ENCODE measurements at places on chromosomes 6 and 20.

- DNase-seq: no peak
These were observed 11.2 kb downstream of the CD83 start for GRCh38 chr6:14128746-14129145.

DNA sequence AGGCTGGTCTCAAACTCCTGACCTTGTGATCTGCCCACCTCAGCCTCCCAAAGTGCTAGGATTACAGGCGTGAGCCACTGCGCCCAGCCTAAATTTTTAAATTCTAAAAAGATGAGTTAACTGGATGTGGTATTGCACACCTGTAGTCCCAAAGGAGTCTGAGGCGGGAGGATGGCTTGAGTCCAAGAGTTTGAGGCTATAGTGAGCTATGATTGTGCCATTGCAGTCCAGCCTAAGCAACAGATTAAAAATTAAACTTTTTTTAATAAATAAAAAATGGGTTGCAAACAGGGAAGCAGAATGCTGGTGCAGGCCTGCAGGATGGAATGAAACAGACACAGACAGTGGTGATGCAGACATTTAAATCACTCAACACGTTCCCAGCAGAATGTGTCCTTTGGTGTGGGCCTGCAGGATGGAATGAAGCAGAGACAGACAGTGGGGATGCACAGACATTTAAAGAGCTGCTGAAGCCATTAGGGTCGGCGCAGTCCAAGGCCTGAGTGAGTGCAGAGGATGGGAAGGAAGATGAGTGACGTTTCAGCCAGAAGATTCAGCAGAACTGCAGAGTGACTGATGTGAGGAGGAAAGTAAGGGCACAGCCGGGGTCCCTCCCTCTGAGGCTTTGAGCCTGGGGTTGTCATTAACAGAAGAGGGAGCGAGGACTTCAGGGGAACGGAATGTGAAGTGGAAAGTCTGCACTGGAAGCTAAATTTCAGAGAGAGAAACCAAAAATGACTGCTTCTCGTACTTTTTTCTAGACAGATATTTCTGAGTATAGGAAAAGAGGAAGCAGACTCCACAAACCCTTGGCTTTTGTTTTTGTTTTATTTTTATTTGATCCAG lies 117.5 kb downstream of the RIN2 start:
- peak; percentile 42 for DNase-seq

- peak; percentile 62 for DNase-seq
These were observed 200.5 kb downstream of the PLCB4 start for GRCh38 chr20:9269280-9269971.

DNA sequence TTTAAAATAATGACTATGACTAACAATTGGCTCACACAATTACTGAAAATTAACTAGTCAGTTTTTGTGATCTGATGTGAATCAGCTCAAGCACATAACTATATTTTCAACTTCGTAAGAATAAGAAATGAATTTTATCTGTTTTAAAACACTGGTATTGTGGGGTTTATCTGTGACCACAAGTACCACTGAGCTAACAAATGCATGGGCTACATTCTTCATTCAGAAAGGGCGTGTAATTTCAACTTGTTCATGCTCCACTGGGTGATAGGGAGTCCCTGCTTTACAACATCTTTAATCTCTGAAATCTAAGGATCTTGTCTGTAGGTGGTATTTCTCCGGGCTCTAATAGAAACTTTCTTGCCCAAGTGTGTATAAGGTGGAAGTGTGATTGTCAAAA lies 1311.5 kb upstream of the GJE1 start:
- no peak for DNase-seq

GRCh38 chr6:112822769-112823168 lies 475.6 kb downstream of the RFPL4B start:
- no peak for DNase-seq

GRCh38 chr20:58791286-58791685 lies 59.4 kb downstream of the GNAS-AS1 start:
- no peak for DNase-seq

GRCh38 chr6:37985355-37985754 lies 165.8 kb downstream of the ZFAND3 start:
- DNase-seq: no peak

DNA sequence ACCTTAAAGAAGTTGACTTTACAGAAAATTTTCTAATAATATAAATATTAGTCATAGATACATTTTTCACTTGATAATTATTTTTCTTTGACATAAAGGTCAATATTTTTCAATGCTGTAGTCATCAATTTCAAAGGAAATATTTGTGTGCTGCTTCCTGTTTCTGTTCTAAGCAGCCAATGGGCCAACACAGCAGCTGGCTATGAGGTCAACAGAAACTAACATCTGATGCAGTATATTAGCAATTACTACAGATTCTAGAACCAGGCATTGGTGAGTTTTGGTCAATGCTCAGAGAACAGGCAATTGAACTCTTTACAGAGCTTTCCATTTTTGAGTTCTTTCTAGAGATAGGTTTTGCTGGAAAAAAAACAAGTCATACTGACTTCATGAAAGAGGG lies 669.6 kb upstream of the NRSN1 start:
- peak; percentile 16 for DNase-seq

GRCh38 chr6:87932361-87932760 lies 115.3 kb upstream of the SPACA1 start:
- DNase-seq: no peak

GRCh38 chr6:123323452-123324329 lies 313.1 kb downstream of the TRDN start:
- DNase-seq: no peak

DNA sequence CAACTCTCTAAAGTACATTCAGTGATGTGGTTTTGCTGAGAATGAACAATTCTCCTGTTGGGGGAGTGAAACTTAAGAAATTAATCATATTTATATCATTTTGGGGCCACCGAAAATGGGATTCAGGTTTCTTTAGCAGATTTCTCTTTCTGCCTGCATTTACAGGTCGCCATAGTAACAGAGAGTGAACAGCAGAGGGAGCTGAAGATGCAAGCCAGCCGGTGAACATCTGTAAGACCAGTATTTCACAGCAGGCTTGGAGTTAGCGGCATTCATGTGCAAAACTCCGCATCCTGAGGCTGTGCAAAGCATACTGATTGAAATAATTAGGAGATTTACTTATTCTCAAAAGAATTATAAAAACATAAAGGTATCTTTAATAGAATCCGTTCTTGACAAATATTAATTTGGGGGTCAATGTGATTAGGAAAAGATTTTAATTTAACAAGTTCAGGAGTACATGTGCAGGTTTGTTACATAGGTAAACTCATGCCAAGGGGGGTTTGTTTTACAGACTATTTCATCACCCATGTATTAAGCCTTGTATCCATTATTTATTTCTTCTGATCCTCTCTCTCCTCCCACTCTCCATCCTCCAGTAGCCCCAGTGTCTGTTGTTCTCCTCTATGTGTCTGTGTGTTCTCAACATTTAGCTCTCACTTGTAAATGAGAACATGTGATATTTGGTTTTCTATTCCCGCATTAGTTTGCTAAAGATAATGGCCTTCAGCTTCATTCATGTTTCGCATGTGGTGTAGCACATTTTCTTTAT lies 17.8 kb upstream of the HSF2 start:
- peak; percentile 69 for DNase-seq

DNA sequence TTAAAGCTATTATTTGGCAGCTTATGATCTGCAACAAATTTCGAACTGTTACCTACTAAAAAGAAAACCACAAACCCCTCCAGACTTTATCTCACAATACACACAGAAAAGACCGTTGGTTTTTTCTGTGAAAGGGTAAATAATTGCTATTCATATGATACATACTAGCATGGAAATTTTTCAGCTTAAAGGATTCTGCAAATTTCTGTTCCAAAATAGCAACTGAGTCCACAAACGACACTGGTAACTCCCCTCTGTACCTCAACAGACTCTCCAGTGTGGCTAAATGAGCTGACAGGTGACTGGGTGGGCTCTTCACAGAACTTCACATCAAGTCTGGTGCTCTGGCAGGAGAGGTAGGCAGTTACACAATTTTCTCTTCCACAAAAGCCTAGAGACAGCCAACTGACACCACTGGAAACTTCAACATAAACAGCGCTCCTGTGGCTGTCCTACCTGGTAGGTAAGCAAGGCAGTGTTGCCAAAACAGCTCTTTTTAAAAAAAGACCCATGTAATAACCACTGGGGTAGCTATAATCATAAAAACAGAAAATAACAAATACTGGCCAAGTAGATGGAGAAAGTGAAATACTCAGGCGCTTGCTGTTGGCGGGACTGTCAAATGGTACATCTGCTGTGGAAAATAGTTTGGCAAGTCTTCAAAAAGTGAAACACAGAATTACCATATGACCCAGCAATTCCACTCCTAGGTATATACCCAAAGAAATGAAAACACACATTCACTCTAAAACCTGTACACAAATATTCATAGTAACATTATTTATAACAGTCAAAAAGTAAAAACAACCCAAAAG lies 37.8 kb downstream of the ELOVL5 start:
- no peak for DNase-seq
